ENCODE measurements at places on chromosomes 5 and 9. TPM values are rescaled to one million over a fixed set of nuclear protein-coding genes. Genes with fewer than 3 reads are reported as not detected.
A peak's percentile ranks its signal among the peaks of the same experiment; 100 is the strongest.

The TPPP gene
- 7.3 TPM for total RNA-seq

- no peak for DNase-seq
Observed at GRCh38 chr9:104748359-104749031, 1.0 kb downstream of the NIPSNAP3A start.

GRCh38 chr5:55993731-55994494 is 850 bp downstream of the IL6ST start:
- no peak for DNase-seq

DNA sequence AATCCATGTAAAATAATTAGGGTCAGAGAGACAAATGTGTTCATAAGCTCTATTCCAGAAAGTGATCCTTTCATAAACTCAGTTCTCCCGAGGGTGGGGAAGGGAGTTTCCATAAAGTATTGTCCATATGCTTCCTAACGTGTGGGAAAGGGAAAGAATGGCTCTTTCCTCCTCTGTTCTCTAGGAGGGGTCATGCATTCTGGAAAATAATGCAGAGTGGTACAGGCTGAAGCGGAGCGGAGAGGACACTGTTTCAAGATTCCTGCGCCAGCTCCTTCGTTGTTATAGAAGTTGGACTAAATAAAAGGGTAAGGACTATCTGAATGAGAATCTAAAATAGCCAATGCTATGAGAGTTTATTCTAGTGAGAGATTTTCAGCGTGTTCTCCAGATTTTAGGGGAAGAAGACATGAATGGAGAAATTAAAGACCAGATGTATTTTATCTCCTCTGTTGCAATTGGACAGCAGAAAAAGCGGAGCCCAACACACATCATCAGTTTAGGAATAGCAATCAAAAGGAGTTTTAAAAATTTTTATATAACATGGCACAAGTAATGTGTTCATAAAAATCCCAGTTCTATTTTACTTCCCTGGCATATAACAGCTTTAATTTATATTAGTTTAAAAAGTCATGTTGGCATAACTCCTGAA is 166.9 kb upstream of the MPDZ start:
- no peak for DNase-seq

DNA sequence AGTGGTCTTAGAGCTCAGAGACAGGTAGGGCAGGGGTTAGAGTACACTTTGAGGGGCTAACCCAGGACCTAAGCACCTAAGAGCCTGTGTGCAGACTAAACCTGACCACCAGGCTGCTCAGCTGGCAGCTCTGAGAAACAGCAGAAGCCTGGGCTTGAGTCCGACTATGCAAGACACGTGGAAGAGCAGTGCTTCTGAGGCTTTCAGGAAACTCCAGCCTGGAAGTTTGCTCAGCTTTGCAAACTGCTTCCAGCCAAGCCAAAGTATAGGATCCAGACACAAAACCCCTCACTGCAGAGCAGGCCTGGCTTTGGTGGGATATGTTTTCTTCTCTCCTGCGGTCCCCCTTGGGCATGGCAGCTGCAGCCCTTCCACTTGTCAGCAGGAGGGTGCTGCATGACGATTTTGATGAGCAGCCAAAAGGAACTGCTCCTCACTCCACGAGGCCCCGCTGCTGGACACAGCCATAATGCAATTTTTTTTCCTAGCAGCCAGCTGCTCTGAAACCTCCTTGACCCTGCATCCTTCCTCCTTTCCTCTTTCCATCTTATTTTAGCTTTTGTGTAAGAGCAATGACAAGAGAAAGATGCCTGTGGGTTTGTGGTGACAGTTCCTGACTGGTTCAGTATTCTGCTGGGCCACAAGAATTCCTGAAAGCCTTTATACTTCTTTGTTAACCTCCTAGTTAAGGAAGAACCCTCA is 123.1 kb downstream of the LIFR start:
- DNase-seq: peak; percentile 74

The LCN1 gene
- not detected for total RNA-seq

DNA sequence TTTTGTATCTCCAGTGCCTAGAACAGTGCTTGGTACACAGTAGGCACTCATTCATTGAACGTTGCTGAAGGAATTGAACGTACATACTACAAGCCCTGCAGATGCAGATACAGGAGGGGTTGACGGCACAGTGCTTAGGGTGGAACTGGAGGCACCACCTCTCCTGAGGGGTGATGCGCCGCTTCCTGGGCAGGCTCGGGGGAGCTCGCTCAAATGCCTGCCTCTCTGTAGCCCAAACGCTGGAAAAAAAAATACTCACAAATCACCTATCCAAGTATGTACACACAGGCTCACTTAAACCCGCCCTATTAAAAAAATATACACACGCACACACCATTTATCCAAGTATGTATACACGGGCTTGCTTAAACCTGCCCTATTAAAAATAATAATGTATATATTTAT is 536 bp upstream of the COMMD10 start:
- no peak for DNase-seq

DNA sequence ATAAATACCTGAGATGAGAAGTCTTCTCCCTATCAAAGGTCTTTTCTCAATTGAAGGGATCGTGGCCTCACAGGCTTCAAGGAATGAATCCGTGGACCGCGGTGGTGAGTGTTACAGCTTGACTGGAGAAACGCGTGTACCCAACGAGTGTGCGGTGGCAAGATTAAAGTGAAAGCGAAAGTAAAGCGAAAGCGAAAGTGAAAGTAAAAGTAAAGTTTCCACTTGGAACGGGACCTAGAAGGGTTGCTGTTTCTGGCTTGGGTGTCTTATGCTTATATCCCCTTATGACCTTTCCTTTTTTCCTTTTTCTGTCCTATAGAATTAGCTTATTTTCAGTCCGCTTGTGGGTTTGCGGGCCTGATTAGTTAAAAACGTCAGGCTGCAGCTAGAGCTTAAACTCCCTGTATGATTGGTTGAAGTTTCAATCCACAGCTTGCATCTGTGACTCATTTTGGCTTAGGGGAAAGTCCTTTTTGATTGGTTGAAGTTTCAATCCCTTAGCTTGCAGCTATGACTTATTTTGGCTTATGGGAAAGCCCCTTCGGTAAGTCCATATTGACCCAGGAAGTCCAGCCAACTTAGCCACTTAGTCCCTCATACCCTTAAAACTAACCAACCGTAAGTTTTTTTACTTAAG is 924.3 kb upstream of the CDH10 start:
- DNase-seq: no peak

- no peak for DNase-seq
Observed at GRCh38 chr5:161847941-161848391, at the start of gene GABRA1. GABRA1 (plus strand) TSS chr5:161848120; CDS start chr5:161850811, 2,691 bp downstream.

Measured in cardiac septum (tissue), 1 donor.